AML-193 (cell line): ENCODE measurements at places on chromosomes 2 and 18.

- no peak for DNase-seq
These were observed 166.8 kb downstream of the KCNS3 start for GRCh38 chr2:18045230-18045629.

GRCh38 chr18:42030586-42031182 lies 75.7 kb downstream of the PIK3C3 start:
- peak; percentile 10 for DNase-seq

GRCh38 chr18:55551227-55551626 lies 36.8 kb downstream of the TCF4 start:
- DNase-seq, result no peak

- no peak for DNase-seq
These were observed 26.0 kb downstream of the DGKD start for GRCh38 chr2:233380132-233380895.
